ENCODE measurements at places on chromosomes 5 and 9.

DNA sequence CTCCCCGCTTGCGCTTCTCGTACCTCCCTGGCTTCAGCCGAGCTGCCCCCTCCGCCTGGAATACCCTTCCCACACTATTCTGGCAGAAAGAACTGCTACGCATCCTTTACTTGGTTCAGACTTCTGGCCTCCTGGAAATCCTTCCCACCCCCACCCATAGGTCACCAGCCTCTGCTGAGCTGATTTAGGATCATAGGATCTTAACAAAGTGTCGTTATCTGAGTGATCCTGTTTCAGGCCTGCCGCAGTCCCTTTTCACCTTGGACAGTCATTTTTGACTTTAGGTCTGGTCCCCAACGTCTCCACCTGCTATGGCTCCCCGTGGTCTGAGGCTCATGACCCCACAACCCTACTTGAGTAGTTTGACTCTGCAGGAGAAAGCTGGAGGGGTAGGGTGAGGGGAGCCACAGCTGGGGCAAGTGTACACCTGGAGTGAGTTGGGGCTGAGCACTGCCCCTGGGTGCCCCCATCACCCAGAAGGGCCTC, 27.3 kb downstream of the EGR1 start:
- DNase-seq, result no peak

- no peak for DNase-seq
Observed at GRCh38 chr9:3857091-3857490, 331.3 kb upstream of the RFX3 start.

- no peak for DNase-seq
Observed at GRCh38 chr5:158313733-158314464, 455.0 kb upstream of the CLINT1 start.

DNA sequence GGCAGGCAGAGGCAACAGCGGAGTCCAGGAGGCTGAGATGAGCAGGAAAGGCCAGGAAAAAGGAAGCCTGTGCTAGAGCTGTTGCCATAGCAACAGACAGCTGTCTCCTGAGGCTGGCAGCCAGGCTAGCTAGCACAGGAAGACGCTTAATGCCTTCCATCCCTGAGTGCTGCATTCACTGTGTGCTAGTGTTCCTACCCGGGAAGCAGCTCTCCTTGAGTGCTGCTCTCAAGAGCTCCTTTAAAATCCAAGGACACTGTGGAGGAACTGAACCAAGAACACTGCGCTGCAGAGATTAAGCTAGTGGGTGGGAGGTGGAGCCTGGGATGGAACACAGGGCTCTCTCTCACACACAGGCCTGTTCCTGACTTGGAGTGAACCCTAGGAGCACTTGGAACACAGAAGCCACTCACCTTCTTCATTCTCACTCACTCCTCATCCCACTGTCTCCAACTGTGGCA, 53.5 kb upstream of the IL7R start:
- peak; percentile 73 for DNase-seq

GRCh38 chr9:29697011-29697410, 2123.7 kb upstream of the C9orf72 start:
- no peak for DNase-seq

GRCh38 chr5:139841549-139841948, 45.9 kb downstream of the PSD2 start:
- no peak for DNase-seq

GRCh38 chr5:61160497-61160896, 1.8 kb downstream of the SMIM15 start:
- DNase-seq, result no peak

GRCh38 chr9:113484258-113484730, 20.8 kb downstream of the RGS3 start:
- DNase-seq, result no peak

- DNase-seq, result no peak
Observed at GRCh38 chr9:93536167-93536566, 40.2 kb upstream of the PHF2 start.

GRCh38 chr5:74357827-74358226, 282.7 kb downstream of the ENC1 start:
- no peak for DNase-seq

DNA sequence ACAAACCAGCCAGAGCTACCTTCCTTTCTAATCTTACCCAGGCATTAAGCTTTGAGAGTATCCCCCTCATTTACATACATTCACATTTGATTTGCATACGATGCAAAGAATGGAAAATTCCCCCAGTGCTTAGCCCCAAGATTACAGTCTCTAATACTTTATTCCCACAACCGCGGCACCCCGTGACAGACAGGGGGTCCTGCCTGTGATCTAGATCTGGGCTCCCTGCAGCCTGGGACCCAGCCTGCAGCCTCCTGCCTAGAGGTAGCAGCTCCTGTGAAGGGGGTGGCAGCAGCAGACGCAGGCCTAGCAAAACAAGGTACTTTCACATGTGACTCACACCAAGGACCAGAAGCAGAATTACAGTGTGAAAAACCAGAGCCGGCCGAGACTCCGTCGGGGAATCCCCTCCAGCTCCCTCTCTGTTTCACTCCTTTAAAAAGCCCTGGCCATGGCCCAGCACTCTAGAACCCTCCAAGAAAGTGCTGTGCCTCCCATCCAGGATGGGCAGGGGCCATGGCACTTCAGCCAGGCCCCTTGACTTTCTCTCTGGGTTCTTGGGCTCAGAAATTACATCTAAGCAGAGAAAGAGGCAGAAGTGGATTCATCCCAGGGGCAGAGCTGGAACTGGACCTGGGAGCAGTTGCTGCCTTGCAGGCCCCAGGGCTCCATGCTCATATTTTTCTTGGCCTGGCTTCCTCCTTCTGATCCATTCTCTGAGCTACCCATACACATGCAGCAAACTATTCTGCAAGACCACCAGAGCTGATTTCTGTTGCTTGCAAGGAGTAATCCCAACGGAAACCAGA, 14.0 kb upstream of the TCF7 start:
- peak; percentile 31 for DNase-seq

DNA sequence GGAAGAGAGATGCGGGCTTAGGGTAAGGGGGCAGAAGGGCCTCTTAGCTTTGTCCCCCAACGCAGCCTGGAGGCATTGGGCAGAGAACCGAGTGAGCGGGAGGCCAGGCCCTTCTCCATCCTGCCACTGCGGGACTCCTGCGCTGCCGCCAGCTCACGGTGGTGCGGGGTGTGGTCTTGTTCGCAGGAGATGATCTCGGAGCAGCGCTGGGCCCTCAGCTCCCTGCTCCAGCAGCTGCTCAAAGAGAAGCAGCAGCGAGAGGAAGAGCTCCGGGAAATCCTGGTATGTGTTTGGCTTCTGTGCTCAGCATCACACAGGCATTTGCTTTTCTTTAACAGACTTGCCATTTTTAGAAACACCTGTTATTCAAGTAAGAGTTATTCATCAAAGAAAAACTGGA, 41.3 kb downstream of the LRSAM1 start:
- DNase-seq, result no peak

GRCh38 chr5:179421144-179421901, 76.1 kb upstream of the ADAMTS2 start:
- no peak for DNase-seq

GRCh38 chr9:98442541-98442940, 187.1 kb upstream of the TBC1D2 start:
- no peak for DNase-seq

- DNase-seq, result no peak
Observed at GRCh38 chr5:82987188-82987587, 90.0 kb downstream of the TMEM167A start.

- no peak for DNase-seq
Observed at GRCh38 chr5:112440031-112440430, 21.0 kb upstream of the EPB41L4A start.

GRCh38 chr9:24090566-24090965, 264.5 kb upstream of the ELAVL2 start:
- no peak for DNase-seq

DNA sequence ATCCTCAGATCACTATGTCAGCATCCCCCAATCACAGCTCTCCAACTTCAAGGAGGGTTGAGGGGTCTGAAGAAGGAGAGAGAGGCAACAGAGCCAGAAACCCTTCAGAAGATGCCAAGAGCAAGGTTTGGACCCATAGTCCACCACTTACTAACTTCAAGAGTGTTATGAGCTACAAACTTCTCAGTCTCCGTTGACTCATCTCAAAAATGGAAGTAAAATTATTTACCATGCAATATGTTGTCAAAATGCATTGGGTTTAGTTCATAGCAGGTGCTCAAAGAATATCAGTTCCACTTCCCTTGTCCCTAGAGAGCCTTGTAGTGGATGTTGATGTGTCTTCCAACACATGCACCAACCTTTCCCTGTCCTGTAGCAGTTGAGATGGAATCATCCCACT, 116.0 kb downstream of the KCNIP1 start:
- no peak for DNase-seq

- DNase-seq, result peak; percentile 83
Observed at GRCh38 chr9:96418920-96419690, 935 bp upstream of the ZNF367 start.

- DNase-seq, result no peak
Observed at GRCh38 chr5:76941442-76941841, 11.4 kb upstream of the CRHBP start.

- DNase-seq, result no peak
Observed at GRCh38 chr5:131355971-131356528, 92.2 kb downstream of the CDC42SE2 start.

Data from left hindlimb (tissue), 1 donor.